ENCODE measurements at places on chromosomes 3 and 15.

- no peak for DNase-seq
Observed at GRCh38 chr3:140068494-140069017, 133.6 kb downstream of the CLSTN2 start.

- DNase-seq: no peak
Observed at GRCh38 chr15:38112406-38112805, 140.2 kb upstream of the SPRED1 start.

DNA sequence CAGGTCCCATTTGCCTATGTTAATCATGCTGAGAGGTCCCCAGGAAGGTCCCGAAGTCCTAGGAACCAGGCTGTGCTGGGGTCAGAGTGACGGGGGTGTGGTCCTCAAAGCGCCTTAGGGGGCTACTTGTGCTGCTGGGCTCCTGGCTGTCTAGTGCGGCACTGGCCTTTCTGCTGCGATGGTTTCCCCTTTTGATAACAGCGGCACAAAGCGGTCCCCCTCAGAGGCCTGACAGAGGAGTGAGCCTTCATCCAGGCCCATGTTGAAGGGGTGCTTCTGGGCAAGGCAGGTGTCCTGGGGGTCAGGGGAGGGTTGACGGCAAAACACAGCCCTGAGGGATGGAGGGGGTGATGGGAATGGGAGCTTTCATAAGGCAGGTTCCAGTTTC lies 68.8 kb downstream of the HMCES start:
- no peak for DNase-seq

DNA sequence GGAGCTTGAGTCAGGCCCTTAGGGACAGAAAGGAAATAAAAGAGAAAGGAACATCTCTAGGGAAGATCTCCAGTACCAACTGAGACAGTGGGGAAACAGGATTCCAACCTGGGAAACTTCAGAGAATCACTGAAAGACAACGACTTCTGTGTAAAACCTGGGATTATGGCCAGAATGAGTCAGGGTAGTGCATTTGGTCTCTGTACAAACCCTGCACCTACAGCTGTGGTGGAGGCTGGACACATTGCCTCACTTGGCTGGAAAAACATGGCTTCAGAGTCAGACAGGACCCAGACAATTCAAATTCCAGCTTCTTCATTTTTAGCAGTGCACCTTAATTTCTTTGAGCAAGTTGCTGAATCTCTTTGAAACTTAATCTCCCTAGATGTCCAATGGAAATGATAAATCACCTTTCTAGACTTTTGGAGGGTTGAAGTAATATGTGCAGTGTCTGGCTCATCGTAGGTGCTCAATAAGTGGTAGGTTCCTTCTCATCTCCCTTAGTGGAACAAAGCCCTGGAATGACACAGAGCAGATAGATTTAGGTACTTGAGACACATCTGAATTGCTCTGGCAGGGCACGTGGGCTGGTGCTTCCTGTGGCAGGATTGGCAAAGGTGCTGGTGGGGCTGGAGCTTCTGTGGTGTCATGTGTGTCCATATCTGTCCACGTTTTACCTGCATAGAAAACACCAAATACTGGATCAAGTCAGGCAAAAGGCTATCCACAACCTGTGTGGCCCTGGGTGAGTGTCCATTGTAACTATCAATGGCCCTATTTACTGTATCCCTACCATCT lies 6.1 kb upstream of the CLSTN2 start:
- DNase-seq: no peak

DNA sequence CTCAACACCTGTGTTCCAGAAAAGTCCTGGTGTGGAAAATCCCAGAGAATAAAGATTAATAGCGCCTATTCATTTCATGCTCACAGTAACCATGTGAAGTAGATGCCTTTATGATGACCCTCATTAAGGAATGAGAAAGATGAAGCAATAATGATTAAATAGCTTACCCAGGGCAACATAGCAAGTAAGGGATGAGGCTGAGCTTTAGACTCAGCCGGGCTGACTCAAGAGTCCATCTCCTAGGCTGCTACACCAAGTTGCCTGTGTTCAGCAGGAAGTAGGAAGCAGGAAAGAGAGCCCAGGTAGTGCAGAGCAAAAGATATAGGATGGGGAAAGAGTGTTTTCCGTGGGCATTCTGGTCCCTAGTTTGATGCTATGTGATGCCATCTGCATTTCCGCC lies 256.5 kb downstream of the CHL1 start:
- DNase-seq: no peak

Data from HS-27A (cell line).